ENCODE measurements at places on chromosomes 3 and 15.

DNA sequence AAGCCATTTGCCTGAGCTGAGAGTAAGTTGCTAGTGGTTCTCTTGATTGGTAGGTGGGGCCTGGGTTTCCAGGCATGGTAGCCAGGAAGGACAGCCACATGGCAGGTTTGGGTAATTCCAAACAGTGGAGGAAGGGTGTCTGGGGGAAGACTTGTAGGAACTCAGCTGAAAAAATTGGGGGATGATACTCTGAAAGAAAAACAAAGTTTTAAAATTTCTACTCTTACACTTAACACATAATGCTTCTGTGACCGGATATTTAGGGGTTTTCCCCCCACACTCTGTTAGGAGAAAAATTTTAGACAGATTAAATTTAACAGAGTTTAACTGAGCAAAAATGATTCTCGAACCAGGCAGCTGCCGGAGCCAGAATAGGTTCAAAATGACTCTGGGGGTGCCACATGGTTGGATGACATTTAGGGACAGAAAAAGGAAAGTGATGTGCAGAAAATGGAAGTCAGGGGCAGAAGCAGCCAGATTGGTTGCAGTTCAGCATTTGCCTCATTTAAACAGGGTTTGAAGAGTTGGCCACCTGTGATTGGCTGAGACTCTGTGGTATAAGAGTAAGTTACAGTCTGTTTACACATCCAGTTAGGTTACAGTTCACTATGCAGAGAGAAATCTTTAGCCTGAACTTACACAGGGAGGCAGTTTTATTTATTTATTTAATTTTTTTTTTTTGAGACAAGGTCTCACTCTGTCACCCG, 8.1 kb downstream of the B2M start:
- DNase-seq = no peak

GRCh38 chr3:185900228-185900627, 37.6 kb downstream of the TRA2B start:
- no peak for DNase-seq

DNA sequence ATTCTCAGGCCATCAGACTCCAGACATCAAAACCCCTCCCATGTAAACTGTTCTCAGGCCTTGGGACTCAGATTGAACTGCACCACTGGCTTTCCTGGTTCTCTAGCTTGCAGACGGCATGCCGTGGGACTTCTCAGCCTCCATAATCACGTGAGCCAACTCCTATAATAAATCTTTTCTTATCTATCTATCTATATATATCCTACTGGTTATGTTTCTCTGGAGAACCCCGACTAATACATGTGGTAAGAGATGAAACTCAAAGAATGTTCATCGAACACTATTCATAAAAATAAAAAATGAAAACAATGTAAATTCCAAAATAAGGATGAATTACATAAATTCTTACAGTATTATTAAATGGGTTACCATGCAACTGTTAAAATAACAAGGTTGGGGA, 84.5 kb upstream of the NTRK3 start:
- no peak for DNase-seq

DNA sequence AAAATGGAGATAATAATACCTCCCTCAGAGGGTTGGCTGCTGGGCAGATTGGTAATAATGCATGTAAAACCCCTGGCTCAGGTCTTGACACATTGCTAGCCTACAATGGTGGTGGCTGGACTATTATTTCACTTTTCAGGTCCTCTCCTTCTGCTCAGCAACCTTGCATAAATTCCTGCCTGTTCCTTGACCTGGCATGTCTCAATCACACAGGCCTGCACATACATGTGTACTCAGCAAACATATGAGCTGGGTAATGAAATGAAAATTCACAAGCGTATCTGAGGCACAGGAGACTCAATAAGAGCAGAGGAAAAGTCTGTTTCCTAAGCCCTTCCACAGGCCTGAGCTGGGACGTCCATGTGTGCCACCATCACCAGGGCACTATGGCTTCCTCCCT, 17.4 kb downstream of the VPS18 start:
- DNase-seq = no peak

GRCh38 chr15:62099094-62099601, 32.4 kb downstream of the C2CD4A start:
- no peak for DNase-seq
